ENCODE measurements at places on chromosomes 13 and 19.

GRCh38 chr19:50515168-50515561 is 1.5 kb upstream of the ASPDH start:
- DNase-seq: no peak

GRCh38 chr19:32631381-32631780 is 43.6 kb downstream of the ANKRD27 start:
- no peak for DNase-seq

GRCh38 chr13:59230484-59231264 is 933.1 kb downstream of the DIAPH3 start:
- no peak for DNase-seq

DNA sequence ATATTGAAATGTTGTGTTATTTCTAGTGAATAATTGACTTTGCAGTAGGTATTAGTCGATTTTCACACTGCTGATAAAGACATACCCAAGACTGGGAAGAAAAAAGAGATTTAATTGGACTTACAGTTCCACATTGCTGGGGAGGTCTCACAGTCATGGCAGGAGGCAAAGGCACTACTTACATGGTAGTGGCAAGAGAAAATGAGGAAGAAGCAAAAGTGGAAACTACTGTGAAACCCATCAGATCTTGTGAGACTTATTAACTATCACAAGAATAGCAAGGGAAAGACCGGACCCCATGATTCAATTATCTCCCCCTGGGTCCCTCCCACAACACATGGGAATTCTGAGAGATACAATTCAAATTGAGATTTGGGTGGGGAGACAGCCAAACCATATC is 9.9 kb upstream of the C5AR2 start:
- no peak for DNase-seq

GRCh38 chr13:24502533-24503378 is 9.8 kb downstream of the PARP4 start:
- DNase-seq: no peak

DNA sequence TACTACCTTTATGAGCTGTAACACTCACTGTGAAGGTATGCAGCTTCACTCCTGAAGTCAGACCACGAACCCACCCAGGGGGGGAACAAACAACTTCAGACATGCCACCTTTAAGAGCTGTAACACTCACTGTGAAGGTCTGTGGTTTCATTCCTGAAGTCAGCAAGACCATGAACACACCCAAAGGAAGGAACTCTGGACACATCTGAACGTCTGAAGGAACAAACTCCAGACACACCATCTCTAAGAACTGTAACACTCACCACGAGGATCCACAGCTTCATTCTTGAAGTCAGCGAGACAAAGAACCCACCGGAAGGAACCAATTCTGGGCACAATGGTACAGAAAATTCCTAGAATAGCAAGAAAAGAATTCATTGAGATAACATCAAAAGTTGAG is 1796.5 kb upstream of the MIR17HG start:
- no peak for DNase-seq

- no peak for DNase-seq
Observed at GRCh38 chr19:6495947-6496346, 6.2 kb downstream of the TUBB4A start.

Data from substantia nigra (tissue), 51 donors.